ENCODE measurements at places on chromosomes 1 and 21.

DNA sequence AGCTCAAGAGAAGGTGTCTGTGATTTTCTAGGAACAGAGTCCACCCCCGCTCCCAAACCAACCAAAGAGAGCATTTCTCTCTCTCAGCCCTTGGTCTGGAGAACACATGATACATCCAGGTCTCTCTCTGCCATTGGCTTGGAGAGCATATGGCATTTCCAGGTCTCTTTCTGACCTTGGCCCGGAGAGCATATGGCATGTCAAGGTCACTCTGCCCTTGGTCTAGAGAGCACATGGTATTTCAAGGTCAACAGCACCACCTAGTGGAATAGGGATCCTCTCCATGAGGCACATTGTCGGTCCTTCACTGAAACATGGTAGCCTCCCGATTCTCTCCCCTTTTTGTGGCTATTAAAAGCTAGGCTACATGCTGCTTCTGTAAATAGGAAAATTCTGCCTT lies 437.7 kb upstream of the OLFM3 start:
- no peak for DNase-seq

GRCh38 chr21:24045775-24046215 lies 1561.5 kb downstream of the MRPL39 start:
- peak; percentile 27 for DNase-seq

GRCh38 chr1:91402023-91402422 lies 2.6 kb downstream of the HFM1 start:
- DNase-seq: no peak

- DNase-seq: no peak
Observed at GRCh38 chr1:41372600-41372993, 11.4 kb downstream of the FOXO6 start.

DNA sequence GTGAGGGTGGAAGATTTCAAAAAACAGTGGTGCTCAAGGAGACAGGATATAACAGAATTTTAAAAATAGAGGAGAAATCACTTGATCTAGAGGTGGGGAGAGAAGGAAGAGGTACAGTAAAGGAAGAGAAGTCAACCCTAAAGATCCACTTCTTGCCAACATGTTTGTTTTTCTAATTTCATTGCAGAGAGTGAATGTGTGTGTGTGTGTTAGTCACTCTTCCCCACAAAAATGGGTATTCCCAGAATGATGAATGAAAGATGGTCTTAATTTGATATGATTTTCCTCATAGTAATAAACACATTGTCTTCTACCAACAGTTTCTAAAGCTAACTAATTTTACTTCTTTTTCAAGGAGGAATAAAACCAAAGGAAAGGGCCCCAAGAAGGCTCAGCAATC lies 74.2 kb upstream of the NGF start:
- no peak for DNase-seq

DNA sequence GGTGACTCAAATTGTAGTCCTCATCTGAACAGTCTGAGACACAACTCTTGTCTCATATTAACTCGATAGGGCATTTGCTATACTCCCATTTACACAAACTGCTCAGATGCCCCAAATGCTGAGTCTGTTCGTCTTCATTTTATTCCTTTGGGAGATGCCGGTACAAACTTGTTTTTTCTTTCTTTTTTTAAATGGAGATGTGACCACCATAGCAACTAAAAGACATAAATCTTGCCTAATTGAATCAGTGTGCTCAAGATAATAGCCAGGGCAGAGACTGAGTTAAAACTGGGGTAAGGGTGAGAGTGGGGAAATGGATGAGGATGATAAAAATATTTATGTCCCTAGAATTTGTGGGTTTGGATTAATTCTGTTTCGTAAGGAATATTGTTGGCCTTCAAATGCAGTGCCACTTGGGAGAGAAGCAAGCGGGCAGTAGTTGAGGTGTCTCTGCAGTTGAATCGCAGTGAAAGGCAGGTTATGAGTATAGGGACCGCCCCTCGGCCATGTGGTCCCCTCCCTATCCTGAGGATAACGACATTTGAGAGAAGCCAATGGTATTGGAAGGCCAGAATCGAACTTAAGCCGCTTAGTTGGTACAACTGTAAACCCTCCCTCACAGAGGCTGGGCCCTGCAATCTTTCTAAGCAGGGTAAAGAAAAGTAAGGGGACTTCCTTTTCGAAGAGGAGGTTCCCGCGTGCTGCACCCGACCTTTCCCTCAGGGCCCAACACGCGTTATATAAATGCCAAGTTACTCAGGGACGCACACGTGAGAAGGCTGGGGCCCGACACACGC lies 859 bp upstream of the LRRC8B start:
- peak; percentile 49 for DNase-seq

DNA sequence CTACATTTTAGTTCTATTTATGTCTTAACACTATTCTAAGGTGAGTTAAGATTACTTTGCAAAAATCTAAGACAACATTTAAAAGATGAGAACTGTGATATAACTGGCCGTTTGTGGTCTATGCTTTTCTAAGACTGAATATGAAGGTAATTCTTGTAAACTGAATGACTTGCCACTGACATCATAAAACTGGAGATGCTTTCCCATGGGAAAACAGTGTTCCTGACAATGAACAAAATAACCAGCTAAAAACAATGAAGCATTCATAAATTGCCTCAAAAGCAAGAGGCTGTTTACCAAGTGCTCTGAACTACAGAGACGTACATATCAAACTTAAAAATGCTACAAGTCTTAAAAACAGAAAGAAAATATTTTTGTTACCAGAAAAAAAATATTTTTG lies 54.7 kb downstream of the APP start:
- DNase-seq: no peak

DNA sequence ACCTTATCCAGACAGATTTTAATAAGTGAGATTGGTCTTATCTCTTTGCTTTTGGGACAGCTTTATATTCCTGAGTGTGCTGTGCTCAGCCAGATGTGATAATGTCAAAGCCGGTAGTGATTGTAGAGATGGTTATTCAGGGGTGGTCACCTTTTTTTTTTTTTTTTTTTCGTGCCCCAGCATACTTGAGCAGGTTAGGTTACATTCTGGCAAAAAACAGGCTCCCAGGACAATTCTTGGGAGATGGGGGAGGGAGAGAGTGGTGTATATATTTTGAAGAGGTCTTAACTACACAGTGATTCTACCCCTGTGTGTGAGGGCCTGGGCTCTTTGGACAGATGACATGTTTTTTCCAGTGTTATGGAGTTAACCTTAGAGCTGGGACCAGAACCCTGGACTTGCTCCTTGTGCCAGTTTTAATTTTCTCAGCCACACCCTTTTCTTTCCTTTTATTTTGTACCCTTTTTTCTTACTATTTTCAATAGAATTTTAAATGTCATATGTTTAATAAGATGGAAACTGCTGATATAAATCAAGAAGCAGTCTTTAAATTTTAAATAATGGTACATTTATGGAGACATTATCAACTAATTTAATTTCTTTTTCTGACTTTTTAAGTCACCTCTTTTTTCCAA lies 88.4 kb downstream of the DYRK1A start:
- DNase-seq: no peak

GRCh38 chr1:91830242-91831131 lies 55.5 kb downstream of the TGFBR3 start:
- peak; percentile 62 for DNase-seq

- DNase-seq: peak; percentile 62
Observed at GRCh38 chr1:177209357-177209756, 38.6 kb downstream of the BRINP2 start.

- DNase-seq: no peak
Observed at GRCh38 chr1:22625262-22625925, 11.0 kb upstream of the C1QA start.

GRCh38 chr1:66503841-66504470 lies 30.0 kb upstream of the SGIP1 start:
- DNase-seq: peak; percentile 39

GRCh38 chr21:34935452-34935851 lies 113.7 kb downstream of the RUNX1 start:
- DNase-seq: no peak

- peak; percentile 31 for DNase-seq
Observed at GRCh38 chr1:85135392-85135798, 65.4 kb downstream of the SYDE2 start.

DNA sequence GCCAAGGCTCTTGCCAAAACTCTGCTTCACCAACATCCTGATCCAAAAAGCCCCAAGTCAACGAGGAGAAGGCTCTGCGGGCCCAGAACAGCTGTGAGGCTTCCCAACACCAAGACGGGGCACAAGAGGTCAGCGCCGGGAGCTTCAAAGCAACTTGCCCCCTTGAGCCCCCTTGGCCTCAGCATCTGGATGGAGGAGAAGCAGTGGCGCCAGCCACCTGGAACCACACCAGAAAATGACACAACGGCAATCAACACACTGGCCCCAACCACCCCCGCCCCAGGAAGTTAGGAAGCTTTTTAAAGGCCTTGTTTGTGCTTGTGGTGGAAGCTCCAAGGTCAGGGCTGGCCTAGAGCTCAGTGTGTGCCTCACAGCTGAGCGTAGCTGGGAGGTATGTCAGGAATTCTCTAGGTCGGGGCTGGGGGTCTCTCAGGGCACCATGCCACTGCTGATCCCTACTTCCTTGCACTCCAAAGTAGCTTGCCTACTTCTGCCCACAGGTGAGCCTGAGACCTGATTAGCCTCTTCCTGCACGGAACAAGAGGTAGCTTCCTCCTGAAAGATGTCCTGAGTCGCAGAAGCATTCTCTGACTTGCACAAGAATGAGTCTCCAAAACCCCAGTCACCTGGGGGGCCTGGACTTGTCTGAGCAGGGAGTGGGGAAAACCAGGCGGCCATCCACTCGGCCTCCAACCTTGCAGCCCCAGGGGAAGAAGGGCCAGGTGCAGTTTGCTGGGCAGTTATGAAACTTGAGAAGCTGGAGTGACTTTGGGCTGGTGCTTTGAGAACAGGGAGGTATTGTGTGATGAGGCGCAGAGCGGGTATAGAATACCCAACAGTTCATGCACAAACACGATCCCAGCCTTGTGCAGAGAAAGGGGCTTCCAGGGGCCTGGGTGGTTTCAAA lies 9.7 kb upstream of the SRP9 start:
- peak; percentile 69 for DNase-seq

DNA sequence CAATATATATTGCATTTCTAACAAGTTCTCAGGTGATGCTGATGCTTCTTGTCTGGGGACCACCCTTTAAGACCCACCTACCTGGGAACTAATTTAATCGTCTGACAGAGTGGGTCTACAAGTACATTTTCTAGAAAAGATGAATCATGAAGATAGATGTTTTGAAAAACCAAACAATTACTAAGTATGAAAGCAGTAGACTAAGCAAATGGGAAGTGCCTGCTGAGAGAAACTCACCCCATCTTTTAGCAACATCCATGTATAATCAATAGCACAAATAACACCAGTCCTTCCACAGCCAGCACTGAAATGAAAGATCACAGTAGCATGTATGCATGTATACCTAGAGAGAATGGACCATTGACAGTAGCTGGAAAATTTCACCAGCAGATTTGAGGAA lies 17.3 kb downstream of the PTPN22 start:
- DNase-seq: no peak

GRCh38 chr1:99599678-99600175 lies 46.2 kb upstream of the PALMD start:
- no peak for DNase-seq

DNA sequence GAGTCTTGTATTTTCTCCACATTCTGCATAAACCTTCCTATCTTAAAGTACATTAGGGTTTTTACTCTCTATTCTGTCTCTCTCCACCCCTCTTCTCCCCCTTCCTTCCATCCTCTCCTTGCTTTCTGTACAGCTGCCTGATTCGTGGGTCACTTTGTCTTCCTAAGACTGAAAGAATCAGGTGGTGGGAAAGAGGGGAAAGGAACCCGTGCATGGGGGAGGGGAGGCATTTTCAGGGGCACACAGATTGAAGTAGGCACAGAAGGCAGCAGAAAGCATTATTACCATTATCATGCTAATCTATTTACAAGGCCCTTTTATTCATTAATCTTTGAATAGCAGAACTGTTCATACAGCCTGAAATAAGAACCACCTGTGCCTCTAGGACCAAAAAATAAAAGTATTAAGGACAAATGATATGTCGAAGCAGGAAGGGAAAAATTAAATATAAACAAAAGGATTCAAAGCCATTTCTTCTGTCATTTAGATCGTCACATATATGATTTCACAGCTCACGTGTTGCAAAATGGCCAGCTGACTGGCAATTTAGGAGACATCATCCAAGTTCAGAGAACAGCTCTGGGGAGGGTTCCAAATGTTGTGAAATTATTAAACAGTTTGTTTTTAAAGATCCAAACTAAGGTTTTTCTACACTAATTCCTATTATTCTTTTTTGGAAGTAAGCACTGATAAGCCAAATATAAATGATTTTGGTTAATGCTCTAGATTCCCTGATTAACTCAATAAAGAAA lies 154.6 kb downstream of the PBX1 start:
- DNase-seq: no peak

GRCh38 chr1:235215453-235215852 lies 54.4 kb upstream of the RBM34 start:
- DNase-seq: no peak

DNA sequence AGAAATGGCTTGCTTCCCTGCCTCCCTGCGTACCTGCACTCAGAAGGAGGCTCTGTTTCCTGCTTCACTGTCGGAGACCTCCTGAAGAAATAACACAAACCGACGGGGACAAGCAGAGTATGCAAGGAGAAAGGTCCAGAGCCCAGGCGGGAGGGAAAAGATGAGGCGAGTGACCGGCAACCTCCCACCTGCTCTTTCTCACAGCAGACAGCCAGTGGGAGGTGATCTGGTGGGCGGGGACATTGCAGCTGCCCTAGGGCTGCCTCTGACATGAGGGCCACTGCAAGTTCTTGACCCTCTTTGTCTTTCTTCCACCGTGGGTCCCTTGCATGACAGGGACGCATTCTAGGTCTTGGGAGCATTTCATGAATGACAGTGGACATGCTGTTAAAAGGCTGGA lies 368.2 kb downstream of the CAMTA1 start:
- DNase-seq: no peak

- no peak for DNase-seq
Observed at GRCh38 chr1:14999441-14999840, 154.1 kb upstream of the TMEM51 start.

GRCh38 chr21:42564561-42564971 lies 50.9 kb downstream of the SLC37A1 start:
- DNase-seq: no peak

- DNase-seq: no peak
Observed at GRCh38 chr1:8015809-8016165, 10.3 kb downstream of the ERRFI1 start.

DNA sequence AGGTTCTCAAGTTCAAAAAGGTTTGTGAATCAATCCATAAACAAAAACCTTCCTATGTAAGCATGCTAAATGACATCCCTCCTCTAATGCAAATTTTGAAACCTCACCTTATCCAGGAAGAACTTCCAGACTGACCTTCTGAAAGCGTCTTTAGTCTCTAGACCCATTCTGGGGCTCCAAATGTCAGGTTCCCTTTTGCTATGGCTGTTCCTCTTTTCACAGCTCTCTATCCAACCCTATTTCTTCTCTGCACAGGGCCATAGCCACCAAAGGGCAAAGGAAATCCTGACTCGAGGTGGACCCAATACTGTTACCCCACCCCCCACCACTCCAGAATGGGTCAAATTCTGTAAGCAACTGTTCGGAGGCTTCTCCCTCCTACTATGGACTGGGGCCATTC lies 3.4 kb downstream of the ATP1A4 start:
- DNase-seq: no peak

GRCh38 chr21:33566514-33566913 lies 22.0 kb downstream of the DONSON start:
- no peak for DNase-seq

All from colonic mucosa (tissue), 4 donors.